ENCODE measurements at places on chromosomes 7 and 10.

DNA sequence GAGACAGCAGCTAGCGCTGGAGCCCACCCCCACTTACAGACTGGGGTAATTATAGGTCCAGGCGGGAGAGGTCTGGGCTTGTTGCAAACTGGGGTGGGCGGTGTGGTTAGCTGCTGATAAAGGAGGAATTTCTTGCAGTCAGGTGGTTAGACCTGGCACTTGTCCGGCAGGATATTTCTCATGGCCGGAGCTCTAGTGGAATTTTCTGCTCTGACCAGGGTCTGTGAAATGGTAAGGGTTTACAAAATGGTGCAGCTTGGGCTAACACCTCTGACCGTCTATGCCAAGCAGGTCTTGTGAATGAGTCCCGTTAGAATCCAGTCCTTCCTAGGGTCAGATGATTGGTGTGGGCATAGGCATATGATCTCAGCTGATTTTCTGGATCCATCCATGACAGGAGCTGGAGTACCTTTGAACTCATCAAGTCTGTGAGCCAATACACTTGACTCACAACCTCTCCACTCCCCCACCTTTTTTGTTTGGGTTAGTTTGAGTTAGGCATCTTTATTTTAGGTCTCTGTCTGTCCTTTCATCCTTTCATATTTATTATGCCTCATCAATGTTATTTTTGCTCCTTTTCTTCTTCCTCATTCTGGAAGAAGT, 213.4 kb downstream of the SUGCT start:
- no peak for DNase-seq

DNA sequence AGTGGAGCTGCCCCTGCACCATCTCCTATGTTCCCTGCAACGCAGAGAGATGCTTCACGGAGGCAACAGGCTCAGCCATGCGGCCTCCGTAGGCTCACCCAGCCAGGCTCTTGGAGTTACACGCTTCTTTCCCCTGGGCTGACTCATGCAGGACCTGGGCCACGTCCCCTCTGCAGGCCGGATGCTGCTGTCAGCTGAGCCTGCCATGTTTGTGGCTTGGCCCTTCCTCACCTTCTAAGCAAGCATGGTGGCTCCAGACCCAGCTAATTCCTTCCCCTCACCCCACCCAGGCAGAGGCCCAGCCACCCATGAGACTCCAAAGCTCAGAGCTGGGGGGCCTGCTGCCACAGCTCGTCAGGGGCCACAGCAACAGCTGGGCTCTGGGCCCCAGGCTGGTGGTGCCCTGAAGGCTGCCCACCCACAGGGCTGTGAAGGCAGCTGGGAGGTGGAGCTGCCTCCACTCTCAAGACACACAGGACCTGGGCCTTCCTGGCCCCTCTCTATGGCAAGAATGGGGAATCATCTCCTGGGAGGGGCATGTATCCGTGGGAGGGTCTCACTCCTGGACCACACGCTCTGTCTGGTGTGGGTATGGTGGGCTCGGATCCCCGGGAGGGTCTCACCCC, 219.6 kb downstream of the ELFN1 start:
- DNase-seq = no peak

- DNase-seq = no peak
Measured at GRCh38 chr10:34360984-34361383, 454.1 kb downstream of the PARD3 start.

DNA sequence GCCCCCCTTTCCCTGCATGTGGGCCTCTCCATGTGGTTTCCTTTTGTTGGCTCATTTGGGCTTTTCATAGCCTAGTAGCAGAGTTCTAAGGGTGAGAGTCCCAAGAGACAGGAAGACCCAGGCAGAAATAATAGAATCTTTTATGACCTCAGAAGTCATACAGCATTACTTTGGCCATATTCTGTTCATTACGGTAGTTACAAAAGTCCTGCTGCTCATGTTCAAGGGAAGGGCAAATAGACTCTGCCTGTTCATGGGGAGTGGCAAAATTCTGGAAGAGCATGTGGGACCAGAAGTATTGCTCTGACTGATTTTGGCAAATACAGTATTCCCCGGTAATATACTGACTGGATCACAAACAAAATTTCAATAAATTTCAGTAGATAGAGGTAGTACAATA, 910.3 kb downstream of the LRMDA start:
- DNase-seq = no peak

DNA sequence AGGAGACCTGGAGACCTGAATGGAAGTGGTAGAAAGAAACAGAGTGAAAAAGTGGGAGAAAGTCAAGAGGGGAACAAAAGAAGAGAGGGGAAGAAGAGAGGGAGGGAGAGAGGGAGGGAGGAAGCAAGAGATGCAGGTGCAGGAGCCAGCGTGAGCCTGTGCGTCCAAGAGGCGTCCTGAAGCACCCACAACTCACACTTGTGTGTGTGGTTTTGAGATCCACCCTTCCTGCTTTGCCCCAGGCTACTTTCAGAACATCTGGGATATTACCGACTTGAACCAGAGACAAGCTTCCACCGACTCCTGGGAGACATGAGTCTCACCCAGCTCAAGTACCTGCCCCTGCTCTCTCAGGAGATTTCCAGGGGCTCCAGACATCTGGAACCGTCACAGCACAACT, 9.8 kb downstream of the AFAP1L2 start:
- DNase-seq = no peak

GRCh38 chr7:122123746-122124145, 20.3 kb downstream of the AASS start:
- DNase-seq = no peak

DNA sequence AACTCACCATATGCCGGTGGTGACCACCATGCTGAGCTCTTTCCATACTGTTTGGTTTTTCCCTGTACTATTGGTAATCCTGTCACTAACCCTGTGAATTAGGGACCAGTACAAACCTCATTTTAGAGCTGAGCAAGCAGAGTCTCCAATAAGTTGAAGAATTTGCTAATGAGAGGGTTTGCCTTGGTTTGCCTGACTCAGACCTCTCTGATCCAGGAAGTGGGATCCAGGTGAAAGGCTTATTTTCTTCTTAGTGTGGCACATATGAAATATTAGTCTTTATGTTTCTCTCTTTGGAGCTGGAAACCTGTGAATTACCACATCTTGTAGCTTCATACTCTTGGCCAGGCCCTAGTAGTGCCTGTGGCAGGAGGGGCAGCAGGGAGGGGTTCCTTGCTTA, 114.1 kb upstream of the IGFBP3 start:
- no peak for DNase-seq

DNA sequence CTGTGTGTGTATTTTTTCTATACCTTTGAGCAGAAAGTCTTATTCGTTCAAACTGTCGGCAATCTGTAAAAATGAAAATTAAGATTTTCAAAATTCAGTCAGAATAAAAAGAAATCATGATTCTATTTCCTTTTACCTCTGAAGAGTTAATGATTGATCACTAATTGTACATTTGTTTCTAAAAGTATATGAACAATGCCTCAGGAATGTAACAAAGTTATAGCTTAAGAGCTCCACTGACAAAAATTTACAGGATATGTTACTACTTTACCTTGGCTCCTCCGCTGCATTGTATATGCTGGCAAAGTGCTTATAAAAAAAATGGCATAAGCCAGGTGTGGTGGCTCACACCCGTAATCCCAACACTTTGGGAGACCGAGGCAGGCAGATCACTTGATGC, 225.7 kb downstream of the VTI1A start:
- no peak for DNase-seq

DNA sequence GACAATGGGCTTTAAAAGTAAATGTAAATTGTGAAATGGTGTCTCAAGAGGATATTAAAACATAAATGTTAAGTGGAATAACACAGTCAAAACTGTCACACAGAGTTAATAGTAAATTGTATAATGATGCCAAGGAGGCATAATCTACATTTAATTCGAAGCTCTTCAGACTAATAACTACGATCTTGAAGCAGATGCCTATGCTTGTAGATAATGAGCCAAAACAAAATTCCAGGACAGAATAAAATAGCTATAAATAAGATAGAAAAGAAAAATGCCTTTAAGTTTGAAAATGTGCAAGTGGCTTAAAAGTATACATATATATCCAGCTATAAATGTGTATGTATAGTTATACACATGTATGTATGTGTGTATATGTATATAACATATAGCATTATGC, 17.5 kb downstream of the TWIST1 start:
- no peak for DNase-seq

- no peak for DNase-seq
Measured at GRCh38 chr10:129658376-129659072, 191.5 kb downstream of the MGMT start.

DNA sequence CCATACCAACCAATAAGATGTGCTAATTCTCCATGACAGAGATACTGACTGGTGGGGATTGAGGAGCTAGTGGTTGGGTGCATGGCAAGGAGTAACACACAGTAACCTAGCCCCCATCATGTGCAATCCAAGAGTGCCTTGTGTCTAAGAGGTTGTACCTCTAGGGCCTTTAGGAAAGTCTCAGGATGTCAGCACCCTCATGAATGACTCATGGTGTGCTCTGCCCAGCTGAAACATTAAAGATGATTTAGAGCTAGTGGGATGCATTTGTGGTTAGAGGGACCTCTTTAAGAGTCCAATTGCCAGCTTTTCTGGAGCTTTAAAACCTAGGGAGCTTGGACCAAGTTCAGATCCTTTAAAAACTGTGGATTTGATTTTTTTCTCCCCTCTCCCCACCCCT, 181.1 kb downstream of the HERPUD2 start:
- DNase-seq = no peak

- DNase-seq = no peak
Measured at GRCh38 chr10:97059006-97059871, 126.5 kb downstream of the SLIT1 start.

DNA sequence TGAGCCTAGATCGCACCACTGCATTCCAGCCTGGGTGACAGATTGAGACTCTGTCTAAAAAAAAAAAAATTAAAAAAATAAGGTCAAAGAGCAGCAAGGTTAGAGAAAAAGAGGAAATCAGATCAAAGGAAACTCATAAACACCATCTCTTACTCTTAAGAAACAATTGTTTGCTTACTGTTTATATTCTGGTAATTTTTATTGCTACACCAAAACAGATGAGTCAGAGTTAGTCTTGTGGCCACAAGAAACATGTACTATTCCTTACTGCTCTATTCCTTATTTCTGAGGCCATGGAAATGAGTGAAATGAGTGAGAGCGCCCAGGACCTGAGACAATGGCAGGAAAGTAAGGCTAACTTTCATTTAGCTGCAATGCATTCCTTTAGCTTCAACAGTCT, 387.3 kb downstream of the HPSE2 start:
- no peak for DNase-seq

- no peak for DNase-seq
Measured at GRCh38 chr7:128939861-128940410, 2.2 kb downstream of the IRF5 start.

GRCh38 chr10:71158251-71158650, 54.1 kb upstream of the UNC5B start:
- no peak for DNase-seq

GRCh38 chr7:34365011-34365410, 293.0 kb upstream of the NPSR1 start:
- no peak for DNase-seq

- DNase-seq = no peak
Measured at GRCh38 chr10:100826661-100826982, 81.2 kb downstream of the PAX2 start.

DNA sequence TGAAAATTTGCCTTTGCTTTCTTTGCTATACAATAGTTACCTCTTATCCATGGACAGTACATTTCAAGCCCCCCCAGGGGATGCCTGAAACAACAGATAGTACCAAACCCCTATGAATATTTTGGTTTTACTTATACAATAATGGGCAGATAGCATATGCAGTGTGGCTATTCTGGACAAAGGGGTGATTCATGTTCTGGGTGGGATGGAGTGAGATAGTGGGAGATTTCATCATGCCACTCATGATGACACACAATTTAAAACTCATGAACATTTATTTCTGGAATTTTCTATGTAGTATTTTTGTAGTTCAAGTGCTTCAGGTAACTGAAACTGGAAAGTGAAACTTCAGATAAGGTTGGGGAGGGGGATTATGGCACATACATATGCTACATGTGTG, 12.0 kb downstream of the STARD3NL start:
- no peak for DNase-seq

GRCh38 chr7:30900053-30900452, 11.6 kb upstream of the AQP1 start:
- no peak for DNase-seq

- DNase-seq = no peak
Measured at GRCh38 chr7:66355756-66356155, 150.6 kb downstream of the TPST1 start.

GRCh38 chr10:125160856-125161706, 718 bp upstream of the CTBP2 start:
- DNase-seq = peak; percentile 92

DNA sequence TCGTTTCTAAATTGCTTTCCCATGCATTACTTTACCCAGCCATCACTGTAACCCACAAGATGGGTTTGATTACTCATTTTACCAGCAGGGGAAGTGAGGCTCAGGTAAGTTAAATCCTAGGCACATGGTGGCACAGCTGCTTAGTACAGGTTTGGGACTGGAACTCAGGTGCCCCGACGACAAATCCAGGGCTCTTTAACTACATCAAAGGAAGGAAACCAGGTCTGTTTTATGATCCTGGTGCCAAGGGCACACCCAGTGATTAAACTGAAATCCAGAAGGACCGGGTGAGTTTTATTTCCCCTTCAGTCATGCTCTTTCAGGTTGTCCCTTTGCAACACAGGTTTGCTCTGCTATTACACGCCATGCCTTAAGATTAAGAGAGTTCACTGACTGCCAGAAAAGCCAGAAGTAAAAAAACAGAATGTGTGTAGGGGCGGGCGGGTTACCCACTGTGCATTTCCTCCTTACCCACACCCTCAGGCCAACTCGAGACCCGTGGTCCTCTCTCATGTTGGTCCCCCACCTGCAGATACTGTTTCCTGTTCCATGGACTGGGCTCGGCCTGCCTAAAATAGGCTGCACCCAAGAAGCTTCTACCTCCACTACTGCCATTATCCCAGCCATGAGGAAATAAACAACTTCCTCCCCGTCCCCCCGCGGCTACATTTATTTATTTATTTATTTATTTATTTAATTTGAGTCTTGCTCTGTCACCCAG, 55.1 kb upstream of the KDM7A start:
- DNase-seq = no peak

GRCh38 chr7:24729365-24730017, 27.8 kb downstream of the GSDME start:
- DNase-seq = no peak

DNA sequence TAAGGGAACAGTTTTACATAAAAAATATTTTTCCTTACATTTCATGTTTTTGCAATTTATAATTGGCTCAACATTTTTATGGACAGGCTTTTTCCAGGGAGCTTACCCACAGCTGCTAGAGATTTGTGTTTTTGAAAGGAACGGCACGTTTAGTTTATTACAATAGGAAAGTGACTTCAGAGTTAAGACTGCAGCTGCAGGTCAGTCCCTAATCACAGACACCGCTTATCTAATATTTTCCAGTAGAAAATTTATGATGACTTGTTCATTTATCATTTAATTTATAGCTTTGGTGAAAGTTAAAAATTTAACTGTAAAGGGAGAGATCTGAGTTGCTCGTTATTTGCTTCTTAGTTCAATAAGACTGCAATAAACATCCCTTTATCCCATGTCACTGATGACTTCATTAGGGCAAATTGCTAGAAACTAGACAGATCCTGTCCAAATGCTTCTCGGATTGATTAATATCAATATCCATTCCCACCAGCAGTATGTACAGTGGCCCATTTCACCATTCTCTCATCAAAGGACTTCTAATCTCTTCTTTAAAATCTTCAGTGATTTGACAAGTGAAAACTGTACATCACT, 97.0 kb upstream of the ODAD2 start:
- no peak for DNase-seq

Data from ecto neural progenitor cell (in vitro differentiated cells).